AG04449 (cell line): ENCODE measurements at places on chromosomes 12 and 14.

GRCh38 chr12:105100207-105100985 lies 7.1 kb upstream of the WASHC4 start:
- DNase-seq = no peak

- DNase-seq = no peak
Measured at GRCh38 chr12:19443585-19443984, 4.3 kb downstream of the AEBP2 start.

DNA sequence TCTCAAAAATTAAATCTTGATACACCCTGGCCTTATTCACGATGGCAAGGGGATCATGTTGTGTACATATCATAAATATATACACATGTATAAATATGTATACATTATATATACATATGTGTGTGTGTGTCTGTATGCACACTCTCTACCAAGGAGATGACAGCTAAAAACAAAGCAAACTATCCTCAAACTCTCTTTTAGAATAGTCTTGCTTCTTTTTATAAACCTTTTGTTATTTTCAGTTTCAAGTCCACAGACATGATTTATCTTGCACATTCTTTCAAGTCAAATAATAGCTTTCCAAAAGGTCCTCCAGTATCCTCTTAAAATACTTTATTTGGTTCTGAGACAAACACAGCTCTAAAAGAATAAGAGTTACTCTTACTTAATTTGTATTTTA lies 8.4 kb downstream of the ANO6 start:
- no peak for DNase-seq

- no peak for DNase-seq
Measured at GRCh38 chr14:73242357-73242901, 5.1 kb downstream of the PAPLN start.

- no peak for DNase-seq
Measured at GRCh38 chr12:71664411-71665089, 449 bp downstream of the THAP2 start.

DNA sequence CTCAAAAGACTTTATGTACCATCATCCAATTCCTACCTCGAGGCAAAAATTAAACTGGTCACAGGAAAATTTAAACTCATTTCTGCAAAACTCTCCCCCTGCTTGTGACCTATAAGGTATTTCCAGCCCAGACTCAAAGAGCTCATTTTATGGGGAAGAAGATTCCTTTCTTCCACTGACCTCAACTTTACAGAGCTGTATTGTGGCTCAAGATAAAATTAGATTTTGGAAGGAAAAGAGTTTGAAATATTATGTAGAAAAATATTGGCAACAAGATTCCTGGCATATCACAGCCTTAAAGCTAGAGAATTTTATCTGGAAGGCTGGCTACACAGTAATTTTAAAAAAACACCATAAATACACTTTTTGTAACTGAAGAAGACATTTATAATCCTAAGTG lies 91.7 kb downstream of the STXBP6 start:
- no peak for DNase-seq
